ENCODE measurements at places on chromosomes 12 and 14. TPM values are rescaled to one million over a fixed set of nuclear protein-coding genes. Genes with fewer than 3 reads are reported as not detected.
A peak's percentile ranks its signal among the peaks of the same experiment; 100 is the strongest.

GRCh38 chr12:10182354-10183049, 3.7 kb downstream of the TMEM52B start:
- DNase-seq, result no peak

- peak; percentile 10 for DNase-seq
Measured at GRCh38 chr14:97878727-97879126, 1081.5 kb downstream of the VRK1 start.

Gene CHD8
- total RNA-seq, result 52.2 TPM

Gene TAS2R8
- not detected for total RNA-seq

Gene GMPR2
- 4.2 TPM for total RNA-seq

Data from transverse colon (tissue), 4 donors.